Muscle of leg (tissue), 16 donors: ENCODE measurements at places on chromosomes 7 and 10. TPM values are rescaled to one million over a fixed set of nuclear protein-coding genes. Genes with fewer than 3 reads are reported as not detected.

GRCh38 chr10:133467286-133467911, 13.7 kb downstream of the SCART1 start:
- no peak for DNase-seq

- DNase-seq = peak; percentile 86
Observed at GRCh38 chr7:70856901-70857630, 274.9 kb upstream of the GALNT17 start.

DNA sequence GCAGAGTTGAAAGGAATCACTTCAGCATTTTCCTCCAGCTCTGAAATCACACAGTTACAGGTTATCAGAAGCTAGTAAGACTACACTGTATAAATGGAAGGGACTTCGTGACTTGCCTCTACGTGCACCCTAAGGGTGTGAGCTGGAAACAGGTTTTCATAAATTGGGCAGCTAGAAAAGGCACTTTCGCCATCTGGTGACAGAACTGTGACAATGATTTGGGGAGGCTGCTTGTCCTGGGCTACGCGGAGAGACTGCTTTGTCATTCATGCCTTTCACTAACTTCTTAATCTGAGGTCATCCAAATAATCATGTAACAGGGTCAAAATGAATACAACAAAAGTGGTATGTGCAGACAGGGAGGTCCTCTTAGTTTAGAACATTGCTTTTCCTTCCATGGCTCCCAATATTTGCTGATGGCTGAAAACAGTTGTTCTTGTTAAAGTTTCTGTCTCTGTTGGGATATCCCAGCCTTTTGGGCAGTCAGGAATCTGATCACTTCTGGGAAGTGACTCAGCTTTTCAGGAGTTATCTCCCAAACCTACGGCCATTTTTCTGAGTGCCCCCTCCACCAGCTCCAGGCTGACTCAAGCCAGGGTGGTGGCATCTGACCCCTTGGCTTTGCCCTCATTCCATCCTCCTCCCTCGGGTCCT, 17.8 kb downstream of the VWC2 start:
- DNase-seq = peak; percentile 44

DNA sequence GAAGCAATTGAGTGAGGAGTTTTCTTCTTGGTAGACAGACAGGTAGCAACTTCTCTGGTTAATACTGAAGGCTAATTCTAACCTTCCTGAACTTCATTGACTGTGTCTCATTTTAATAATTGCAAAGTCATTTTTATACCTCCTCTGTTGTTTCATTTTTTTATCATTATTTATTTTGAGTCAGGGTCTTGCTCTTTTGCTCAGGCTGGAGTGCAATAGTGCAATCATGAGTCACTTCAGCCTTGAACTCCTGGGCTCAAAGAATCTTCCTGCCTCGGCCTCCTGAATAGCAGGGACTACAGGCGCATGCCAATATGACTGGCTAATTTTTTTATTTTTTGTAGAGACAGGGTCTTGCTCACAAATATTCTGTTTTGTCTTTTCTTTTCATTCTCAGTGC, 45.4 kb downstream of the APBB1IP start:
- no peak for DNase-seq

- peak; percentile 42 for DNase-seq
Observed at GRCh38 chr7:5574770-5575269, 151.2 kb upstream of the TNRC18 start.

GRCh38 chr10:97277551-97277950, 14.9 kb downstream of the ARHGAP19 start:
- DNase-seq = peak; percentile 11

DNA sequence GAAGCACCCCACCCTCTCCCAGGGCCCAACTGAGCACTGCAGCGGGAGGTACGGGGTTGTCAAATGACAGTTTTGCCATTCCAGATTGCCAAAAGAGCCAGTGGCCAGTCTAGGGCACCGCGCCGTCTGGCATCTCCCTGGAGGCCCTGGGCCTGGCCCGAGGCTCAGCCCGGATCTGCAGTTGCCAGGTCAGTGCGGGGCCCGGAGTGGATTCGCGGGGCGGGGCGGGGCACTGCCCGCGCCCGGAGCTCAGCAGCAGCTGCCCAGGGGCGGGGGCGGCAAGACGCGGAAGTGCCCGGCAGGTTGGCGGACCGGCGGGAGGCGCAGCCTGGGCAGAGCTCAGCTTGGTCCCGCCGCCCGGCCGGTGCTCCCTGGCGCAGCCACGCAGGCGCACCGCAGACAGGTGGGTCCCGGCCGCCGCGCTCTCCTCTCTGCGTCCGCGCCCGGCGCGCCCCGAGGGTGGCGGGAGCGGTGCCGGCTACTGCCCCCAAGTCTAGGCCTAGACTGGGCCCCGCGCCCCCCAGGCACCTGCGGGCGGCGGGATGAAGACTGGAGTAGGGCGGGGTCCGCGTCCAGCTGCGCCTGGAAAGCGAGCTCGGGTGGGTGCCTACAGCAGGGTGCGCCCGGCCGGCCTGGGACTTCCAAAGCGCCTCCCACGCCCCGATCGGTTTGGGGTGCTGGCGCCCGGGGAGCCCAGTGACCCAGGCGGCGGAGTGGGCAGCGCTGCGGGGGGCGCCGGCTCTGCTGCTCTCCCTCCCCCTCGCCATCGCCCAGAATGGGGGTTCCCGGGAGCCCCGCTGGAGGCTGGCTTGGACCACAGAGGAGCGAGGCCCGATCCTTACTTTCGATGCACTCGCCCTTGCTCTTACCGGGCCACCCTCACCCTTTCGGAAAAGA, at the start of gene IRF5:
IRF5 (plus strand) TSS at position 281 of the 897 bp plus-strand sequence. CDS start 4,155 bp downstream, outside the sequence.
- peak; percentile 39 for DNase-seq

DNA sequence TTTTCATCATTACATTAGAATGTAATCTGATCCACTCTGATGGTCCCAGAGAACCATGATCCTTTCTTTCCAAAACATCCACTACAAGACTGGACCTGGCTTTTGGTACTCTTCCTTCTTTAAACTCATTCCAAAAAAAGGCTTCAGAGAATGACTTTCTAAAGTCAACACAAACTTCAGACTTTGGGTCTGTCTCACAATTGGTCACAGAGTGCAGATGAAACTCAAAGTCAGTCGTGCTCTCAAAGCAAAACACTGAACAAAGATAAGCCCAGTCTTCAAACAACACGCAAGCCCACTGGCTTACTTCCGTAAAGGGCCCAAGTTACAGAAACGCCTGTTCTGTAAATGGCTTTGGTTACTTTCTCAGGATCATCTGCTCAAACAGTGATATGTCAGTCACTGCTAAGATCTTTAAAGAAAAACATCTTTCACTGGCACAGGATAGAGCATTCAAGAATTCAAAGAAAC, 250.9 kb upstream of the MKLN1 start:
- peak; percentile 28 for DNase-seq

DNA sequence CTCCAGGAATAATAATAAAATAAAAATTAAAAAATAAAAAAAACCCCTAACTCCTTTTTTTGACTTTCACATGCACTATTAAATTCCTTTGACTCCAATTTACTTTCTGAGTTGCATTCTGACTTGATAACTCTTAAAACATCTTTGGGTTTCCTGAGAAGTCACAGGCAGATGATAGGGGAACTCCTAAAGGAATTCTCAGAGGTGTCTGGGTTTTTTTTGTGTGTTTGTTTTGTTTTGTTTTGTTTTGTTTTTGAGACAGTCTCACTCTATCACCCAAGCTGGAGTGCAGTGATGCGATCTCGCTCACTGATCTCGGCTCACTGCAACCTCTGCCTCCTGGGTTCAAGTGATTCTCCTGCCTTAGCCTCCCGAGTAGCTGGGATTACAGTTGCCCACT, 52.7 kb upstream of the APBB1IP start:
- no peak for DNase-seq

GRCh38 chr10:110481919-110482318, 15.8 kb upstream of the DUSP5 start:
- no peak for DNase-seq

- DNase-seq = no peak
Observed at GRCh38 chr7:158811894-158812293, 17.4 kb downstream of the ESYT2 start.

DNA sequence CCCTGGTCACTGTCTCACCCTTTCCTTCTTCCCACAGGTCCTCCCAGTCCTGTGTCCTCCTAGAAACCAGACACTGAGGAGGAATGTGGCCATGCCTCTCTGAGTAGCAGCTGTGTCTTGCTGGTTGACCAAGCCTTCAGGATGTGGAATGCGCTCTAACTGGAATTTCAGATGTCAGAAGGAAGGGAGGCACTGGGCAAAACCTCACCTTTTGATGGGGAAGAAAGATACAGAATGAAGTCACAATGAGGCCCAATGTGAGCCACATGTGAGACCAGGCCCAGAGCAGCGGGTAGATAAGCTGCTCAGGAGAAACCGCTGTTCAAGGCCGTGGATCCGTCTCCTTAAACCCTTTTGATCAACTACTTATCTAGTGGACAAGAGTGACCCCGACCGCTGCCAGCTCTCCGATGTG, 54.8 kb upstream of the ECHDC3 start:
- DNase-seq = no peak

- peak; percentile 50 for DNase-seq
Observed at GRCh38 chr7:77425101-77426051, 9.2 kb upstream of the GSAP start.

- no peak for DNase-seq
Observed at GRCh38 chr7:31957090-31957720, 113.0 kb downstream of the PDE1C start.

DNA sequence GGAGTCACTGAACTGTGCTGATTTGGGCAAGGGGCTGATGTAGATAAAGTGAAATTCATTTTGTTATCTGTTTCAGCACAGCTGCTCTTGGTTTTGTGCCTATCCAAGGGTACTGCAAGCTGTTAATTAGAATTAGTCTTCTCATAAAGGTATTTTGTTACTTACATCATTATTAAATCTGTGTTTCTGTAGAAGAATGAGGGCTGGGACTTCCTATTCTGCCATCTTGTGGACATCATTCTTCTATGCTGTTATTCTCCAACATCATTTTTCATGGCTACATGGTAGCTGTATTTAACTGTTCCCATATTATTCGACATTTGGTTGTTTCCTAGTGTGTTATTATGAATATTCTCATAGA, 76.2 kb upstream of the CCDC71L start:
- no peak for DNase-seq

GRCh38 chr10:27512548-27512947, 8.4 kb downstream of the RAB18 start:
- DNase-seq = no peak

GRCh38 chr7:47818796-47819606, 129.3 kb downstream of the PKD1L1 start:
- peak; percentile 90 for DNase-seq

DNA sequence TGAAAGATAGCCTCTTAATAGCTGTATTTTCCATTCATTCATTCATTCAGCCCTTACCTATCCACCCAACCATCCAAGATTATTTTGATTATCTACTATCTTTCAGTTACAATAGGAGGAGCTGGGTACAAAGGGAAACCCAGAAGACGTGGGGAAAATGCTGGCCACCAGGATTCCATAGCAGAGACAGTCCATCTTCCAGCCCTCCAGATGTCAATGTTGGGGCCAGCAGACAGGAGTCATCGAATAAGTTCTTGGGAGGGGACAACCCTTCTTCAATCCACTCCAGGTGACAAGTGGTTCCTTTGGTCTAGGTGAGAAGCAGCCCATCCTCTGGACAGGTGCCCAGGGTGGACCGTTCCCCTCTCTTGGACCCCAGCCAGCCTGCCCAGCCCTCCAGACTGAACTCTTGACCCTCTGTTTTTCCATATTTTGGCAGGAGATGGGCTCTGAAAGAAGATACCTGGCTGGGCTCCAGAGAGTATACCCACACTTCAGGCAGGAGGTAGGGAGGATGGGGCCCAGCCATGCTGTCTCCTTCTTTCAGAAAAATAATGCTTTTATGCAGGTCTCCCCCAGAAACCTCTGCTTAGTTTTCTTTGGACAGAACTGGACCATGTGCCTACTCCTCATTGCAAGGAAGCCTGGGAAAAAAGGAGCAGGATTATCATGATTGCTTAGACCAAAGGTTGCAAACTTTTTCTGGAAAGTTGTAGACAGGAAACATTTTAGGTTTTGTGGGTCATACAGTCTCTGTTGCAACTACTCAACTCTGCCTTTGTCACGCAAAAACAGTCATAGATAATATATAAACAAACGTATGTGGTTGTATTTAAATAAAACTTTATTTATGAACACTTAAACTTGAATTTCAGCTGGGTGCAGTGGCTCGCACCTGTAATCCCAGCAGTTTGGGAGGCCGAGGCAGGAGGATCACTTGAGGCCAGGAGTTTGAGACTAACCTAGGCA, 95.5 kb upstream of the SMNDC1 start:
- no peak for DNase-seq

GRCh38 chr10:131856441-131857094, 44.2 kb upstream of the PPP2R2D start:
- no peak for DNase-seq

The MTPN gene
- 117 TPM for polyA plus RNA-seq

The NPTX2 gene
- polyA plus RNA-seq = 9.5 TPM

The ERVW-1 gene
- polyA plus RNA-seq = 0.68 TPM

The SEMA3E gene
- 5.8 TPM for polyA plus RNA-seq

The PTN gene
- polyA plus RNA-seq = 177 TPM

The ITGB1 gene
- polyA plus RNA-seq = 419 TPM

The CYP3A7 gene
- polyA plus RNA-seq = 0.11 TPM

The C7orf33 gene
- polyA plus RNA-seq = 1.5 TPM

The NXPH1 gene
- not detected for polyA plus RNA-seq

The AGR2 gene
- polyA plus RNA-seq = 11.0 TPM

The LOXL4 gene
- 11.8 TPM for polyA plus RNA-seq

The CALCR gene
- 12.5 TPM for polyA plus RNA-seq

The MALRD1 gene
- polyA plus RNA-seq = 0.45 TPM
